ENCODE measurements at places on chromosomes 7 and 10.

DNA sequence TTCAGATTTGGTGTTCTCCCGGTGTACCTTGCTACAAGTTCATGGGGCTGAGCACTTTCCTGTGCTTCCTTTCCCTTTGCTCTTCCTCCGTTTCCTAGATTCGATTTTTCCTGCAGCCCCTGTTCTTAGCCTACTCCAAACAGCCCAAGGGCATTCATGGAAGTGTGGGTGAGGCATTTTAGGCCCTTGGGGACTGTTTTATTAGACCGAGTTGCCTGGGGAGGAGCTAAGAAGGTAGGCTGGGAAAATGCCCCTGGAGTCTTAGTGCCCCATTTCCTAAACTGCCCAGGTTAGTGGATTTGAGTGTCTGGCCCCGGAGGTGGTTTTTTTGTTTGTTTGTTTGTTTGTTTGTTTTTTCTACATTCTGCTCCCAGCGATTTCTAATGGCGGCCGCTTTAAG is 1.8 kb downstream of the LRMDA start:
- no peak for DNase-seq

GRCh38 chr10:32680803-32681557 is 235.0 kb downstream of the CCDC7 start:
- DNase-seq, result no peak

- no peak for DNase-seq
These were observed 89.0 kb downstream of the JMJD1C start for GRCh38 chr10:63376560-63377304.

DNA sequence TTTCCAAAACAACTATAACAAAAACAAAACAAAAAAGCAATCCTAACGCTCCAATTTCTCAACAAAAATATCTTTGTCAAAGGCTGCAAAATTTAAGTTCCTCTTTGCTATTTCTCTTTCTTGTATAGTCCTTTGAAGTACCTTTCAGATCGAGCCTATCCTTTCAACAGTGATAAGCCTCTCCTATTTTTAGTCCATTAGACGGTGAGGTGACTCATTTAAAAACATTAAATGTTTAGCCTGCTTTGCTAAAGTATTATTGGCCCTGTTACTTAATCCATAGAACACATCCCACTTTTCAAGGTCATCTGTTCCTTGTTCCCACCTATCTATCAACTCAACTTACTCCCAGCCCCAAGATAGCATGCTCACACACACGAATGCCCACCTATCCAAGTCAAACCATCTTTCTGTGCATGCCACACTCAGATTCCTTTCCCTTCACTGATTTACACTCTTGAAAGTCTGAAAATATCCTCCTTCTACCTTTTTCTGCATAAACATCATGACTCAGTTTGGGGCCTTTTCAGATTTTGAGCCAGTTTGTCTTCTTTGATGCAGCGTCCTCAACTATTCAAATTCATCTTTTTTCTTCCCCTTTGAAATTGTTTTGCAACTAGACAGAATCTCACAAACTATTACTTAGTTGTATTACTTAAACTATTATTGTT is 224.9 kb upstream of the TMEM229A start:
- no peak for DNase-seq

- no peak for DNase-seq
These were observed 2.0 kb downstream of the FBXL15 start for GRCh38 chr10:102422545-102423129.

DNA sequence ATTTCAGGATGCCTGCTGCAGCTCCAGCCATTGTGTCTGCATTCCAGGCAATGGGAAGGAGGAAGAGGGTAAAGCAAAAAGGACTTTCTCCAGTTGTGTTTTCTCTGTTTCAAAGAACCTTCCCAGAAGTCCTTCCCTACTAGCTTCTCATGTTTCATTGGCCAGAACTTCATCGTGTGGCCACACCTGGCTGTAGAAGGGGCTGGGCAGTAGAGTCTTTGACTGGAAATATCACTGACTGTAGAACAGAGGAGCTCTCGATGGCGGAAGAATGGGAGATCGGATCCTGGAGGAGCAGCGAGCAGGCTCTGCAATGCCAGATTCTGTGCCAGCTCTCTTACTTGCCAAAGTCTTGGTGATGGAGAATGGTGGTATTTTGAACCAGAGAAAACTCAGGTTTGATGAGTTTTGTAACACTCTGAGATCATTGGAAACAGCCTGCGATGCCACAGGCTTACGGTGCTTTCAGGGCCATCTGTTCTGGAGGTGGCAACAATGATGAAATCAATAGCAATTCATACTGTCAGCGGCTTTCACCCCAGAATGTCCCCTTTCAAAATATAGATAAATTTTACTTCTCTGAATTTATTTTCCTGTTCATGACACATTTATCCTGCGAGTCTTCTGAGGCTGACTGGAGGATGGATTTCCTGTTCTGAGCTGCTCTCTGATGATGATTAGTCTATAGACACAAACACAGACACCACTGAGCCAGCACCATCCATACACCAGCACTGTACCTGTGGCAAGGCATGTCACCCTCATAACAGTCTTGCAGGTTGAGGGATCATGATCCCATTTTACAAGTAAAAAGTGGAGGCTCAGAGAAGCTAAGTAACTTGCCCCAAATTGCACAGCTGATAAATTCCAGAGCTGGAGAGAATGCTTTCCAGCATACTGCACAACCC is 204.2 kb downstream of the EMX2 start:
- no peak for DNase-seq

DNA sequence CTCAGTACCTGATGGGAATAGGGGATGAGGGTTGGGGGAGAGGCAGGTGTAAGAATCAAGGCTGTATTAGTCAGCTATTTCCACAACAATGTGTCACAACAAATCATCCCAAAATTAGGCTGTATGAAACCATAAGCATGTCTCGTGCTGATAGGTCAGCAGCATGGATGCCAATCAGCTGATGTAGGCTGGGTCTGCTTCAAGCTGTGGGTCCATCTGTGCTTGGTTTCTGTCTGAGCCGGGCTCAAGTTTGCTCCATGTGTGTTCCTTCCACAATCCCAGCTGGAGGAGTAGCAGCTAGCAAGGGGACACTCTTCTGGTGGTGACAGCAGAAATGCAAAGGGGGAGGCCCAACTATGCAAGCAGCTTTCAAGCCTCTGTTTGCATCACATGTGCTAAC is 97.9 kb upstream of the ZNF746 start:
- no peak for DNase-seq

GRCh38 chr7:106418526-106418925 is 133.7 kb upstream of the NAMPT start:
- DNase-seq, result no peak

DNA sequence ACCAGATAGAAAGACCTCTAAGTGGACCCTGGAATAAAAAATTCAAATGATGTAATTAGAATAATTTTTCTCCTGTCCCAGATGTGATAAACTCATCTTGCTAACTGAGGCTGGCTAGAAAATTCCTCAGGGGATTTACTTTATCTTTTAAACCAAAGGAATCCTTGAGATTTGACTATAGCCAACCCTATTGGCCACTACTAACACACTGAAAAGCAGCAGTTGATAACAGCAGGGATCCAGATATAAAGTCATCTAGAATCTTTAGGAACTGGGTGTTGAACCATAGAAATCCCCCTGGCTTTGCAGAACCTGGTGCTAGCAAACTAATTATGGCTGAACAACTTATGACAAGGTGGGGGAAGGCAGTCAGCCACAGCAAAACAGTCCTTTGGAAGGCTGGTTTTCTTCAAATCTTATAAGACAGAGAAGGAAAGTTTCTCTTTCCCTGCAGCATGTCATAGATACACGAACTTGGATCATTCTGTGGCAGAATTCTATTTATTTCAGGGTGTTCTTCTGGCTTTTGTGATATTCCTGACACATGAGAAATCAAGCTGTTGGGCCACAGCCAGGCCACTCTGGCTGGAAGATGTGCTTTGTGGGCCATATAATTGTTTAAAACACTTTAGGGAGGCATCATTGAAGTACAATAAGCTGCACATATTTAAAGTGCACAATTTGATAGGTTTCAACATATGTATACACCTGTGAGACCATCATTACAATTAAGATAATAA is 643.6 kb downstream of the SORCS3 start:
- no peak for DNase-seq

DNA sequence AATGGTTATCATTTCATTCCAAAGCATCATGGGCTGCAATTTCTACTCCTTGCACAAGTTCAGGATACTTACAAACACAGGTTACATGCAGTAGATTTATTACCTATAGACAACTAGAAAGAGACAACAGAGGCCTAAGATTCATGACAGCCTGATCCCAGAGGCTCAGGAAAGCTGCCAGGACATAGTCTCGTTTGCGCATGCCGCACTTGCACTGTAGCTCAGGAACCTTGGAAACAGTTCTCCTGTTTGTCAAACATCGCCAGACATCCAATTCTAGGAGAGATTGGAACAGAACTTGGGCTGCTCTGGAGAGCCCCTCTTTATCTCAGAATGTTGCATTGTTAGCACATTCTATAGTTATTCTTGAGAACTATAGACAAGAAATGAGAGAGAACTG is 216.2 kb upstream of the CDC14C start:
- DNase-seq, result no peak

- DNase-seq, result no peak
These were observed 81.6 kb downstream of the ARMH3 start for GRCh38 chr10:101974091-101974971.

DNA sequence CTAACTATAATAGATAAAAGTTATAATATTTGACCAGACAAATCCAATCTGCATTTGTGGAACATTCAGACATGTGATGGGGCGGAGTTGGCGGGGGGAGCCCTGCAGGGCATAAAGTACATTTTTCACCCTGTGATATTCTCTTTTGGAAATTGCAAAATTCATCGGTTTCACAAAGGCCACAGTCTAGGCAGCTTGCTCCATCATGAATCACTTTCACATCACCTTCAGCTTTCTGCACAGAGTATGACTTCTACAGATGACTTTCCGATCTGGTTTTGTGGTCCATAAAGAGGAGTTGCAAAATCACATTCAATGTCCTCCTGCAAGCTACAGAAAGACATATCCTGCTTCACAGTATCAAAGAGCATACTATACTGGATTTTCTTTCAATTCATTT is 51.4 kb upstream of the APBB1IP start:
- DNase-seq, result no peak

DNA sequence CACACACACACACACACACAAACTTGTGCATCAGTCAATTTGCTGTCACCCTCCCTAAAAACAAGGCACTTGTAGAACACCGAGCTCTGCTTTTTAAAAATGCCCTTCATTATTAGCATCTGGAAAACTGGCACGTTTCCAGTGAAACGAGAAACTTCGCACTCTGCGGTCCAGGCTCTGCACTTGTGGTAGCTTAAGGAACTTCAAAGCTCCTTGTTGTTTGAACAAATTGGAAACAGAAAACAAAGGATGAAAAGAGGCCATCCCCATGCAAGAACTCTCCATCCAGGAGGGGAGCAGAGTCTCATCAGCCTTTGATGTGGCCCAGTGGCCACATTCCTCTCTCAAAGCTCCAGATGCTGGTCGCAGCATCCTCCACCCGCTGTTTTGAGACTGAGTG is 105.1 kb downstream of the C10orf90 start:
- no peak for DNase-seq

DNA sequence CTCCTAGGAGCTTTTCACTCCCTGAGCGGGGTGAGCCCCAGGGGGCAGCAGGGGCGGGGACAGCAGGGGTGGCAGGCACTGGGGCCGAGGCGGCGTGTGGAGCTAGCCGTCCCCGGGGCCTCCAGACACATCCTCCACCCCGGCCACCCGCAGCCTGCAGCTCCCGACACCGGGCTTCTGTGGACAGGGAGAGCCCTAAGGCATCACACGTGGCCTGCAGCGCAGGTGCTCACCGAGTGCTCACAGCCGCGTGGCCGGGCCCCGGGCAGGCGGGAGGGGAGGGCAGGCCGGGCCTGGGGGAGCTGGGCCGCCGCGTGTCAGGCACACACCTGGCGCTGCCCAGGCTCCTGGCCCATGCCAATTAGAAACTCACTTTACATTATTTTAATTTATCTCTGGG is 51.4 kb downstream of the MICALL2 start:
- no peak for DNase-seq

GRCh38 chr7:151086802-151087244 is 548 bp downstream of the AGAP3 start:
- DNase-seq, result no peak

DNA sequence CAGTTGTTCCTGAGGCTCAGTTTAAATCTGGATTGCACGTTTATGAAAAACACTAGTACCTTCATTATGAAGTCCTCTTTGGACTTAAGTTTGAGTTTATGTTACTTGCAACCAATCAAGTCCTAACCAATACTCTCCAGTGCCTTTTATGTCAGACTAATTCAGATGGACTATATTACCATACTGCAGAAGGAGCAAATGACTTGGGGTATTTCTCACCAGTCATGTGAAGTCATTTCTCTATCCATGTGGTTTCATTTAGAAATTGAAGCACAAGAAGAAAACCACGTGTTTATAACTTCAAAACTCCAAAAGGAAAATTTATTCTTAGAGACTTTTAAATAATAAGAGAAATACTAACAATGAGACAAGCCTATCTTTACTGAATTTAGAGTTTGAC is 201.6 kb downstream of the MBL2 start:
- no peak for DNase-seq

DNA sequence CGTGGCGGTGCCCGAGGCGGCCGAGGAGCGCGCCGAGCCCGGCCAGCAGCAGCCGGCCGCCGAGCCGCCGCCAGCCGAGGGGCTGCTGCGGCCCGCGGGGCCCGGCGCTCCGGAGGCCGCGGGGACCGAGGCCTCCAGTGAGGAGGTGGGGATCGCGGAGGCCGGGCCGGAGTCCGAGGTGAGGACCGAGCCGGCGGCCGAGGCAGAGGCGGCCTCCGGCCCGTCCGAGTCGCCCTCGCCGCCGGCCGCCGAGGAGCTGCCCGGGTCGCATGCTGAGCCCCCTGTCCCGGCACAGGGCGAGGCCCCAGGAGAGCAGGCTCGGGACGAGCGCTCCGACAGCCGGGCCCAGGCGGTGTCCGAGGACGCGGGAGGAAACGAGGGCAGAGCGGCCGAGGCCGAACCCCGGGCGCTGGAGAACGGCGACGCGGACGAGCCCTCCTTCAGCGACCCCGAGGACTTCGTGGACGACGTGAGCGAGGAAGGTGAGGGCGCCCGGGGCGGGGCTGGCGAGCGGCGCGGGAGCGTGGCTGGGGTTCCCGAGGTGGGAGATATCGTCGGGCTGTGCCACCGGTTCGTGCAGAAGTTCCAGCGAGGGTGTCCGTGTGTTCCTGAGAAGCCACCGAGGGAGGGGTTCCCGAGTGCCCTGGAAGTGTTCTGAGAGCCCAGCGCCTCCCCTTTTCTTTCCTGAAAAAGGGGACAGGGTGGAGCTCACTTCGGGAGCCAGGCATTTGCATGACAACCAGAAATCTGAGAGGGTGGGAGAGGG is 495 bp downstream of the EIF3B start:
- DNase-seq, result no peak

GRCh38 chr7:75924889-75925288 is 9.9 kb downstream of the POR start:
- no peak for DNase-seq

- no peak for DNase-seq
These were observed 2.0 kb downstream of the REPIN1 start for GRCh38 chr7:150370612-150371071.

GRCh38 chr7:90298145-90299038 is 22.7 kb downstream of the FAM237B start:
- DNase-seq, result no peak

- no peak for DNase-seq
These were observed 18.8 kb upstream of the MINDY3 start for GRCh38 chr10:15879058-15879457.

DNA sequence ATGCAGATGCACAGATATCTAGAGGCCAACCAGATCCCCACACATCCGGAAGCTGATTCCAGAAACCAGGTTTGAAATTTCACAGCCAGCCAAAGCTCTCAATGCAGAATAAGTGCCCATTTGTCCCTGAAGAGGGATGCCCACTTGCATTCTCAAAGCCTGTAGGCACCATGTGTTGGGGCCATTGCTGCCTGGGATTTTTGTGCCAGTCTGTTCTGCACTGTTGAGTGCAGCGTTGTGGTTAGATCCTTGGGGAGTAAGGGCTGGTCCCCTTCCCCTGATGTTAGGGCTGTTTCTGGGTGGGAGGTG is 62.4 kb downstream of the EEPD1 start:
- DNase-seq, result no peak

Measured in activated CD4-positive, CD25-positive, alpha-beta regulatory T cell treated with anti-CD3 and anti-CD28 coated beads, Interleukin-2, amount 50 U/mL, for 16 hours (primary cell).